ENCODE measurements at places on chromosomes 6 and 20. TPM values are rescaled to one million over a fixed set of nuclear protein-coding genes. Genes with fewer than 3 reads are reported as not detected.

MOG gene
- total RNA-seq, result not detected

BANF2 gene
- not detected for total RNA-seq

GPSM3 gene
- total RNA-seq, result 0.95 TPM

GPANK1 gene
- 12.2 TPM for total RNA-seq

KHDC1L gene
- total RNA-seq, result not detected

GSTA2 gene
- not detected for total RNA-seq

NFKBIL1 gene
- total RNA-seq, result 32.9 TPM

RAET1G gene
- total RNA-seq, result 10.5 TPM

HDGFL1 gene
- total RNA-seq, result not detected

OR12D1 gene
- not detected for total RNA-seq

VSTM2L gene
- 0.32 TPM for total RNA-seq

ELOVL4 gene
- total RNA-seq, result 7.3 TPM

PNLDC1 gene
- 2.0 TPM for total RNA-seq

PAK5 gene
- not detected for total RNA-seq

TCF15 gene
- total RNA-seq, result under 0.01 TPM

Data from bronchial smooth muscle cell (primary cell).